Stimulated activated CD4-positive, alpha-beta T cell treated with anti-CD3 and anti-CD28 coated beads, Interleukin-15, amount 100 ng/mL, for 1 hour (primary cell): ENCODE measurements at places on chromosomes 4 and X.
A peak's percentile ranks its signal among the peaks of the same experiment; 100 is the strongest.

GRCh38 chrX:72634331-72634730 is 61.7 kb upstream of the HDAC8 start:
- no peak for DNase-seq

- no peak for DNase-seq
Observed at GRCh38 chr4:37936889-37937498, 23.2 kb upstream of the PTTG2 start.

GRCh38 chr4:112277220-112277619 is 8.5 kb downstream of the TIFA start:
- DNase-seq: no peak

DNA sequence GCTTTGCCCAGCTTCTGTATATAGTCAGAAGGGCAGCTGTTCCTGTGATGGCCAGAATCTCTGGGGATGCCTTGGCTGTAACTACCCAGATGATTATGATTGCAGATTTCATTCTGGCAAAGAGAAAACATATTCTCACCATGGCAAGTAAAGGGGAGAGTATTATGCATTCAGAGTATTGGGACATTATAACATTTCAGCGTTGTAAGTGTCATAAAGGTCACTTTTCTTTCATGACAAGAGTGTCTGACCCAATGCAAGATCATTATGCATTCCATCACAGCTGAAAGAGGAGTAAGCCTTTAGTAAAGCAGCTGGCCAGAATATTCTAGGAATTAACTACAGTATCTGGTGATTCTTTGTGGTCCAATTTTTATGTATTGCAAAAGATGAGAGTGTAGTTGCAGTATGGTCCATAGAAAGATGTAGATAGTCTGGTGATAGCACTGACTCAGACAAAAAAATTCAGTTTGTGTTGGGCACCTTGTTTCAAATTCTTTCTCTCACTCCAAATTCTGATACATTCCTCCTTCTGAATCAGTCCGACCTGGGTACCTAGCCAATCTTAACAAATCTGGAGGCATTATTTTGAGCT is 2366.3 kb downstream of the PCDH7 start:
- DNase-seq: no peak

- no peak for DNase-seq
Observed at GRCh38 chrX:63506320-63506719, 155.2 kb upstream of the SPIN4 start.

- no peak for DNase-seq
Observed at GRCh38 chr4:156968479-156968984, 3.1 kb downstream of the PDGFC start.

GRCh38 chr4:78218260-78218659 is 161.1 kb downstream of the FRAS1 start:
- DNase-seq: no peak

- no peak for DNase-seq
Observed at GRCh38 chrX:154372612-154373022, 1.8 kb downstream of the FLNA start.

DNA sequence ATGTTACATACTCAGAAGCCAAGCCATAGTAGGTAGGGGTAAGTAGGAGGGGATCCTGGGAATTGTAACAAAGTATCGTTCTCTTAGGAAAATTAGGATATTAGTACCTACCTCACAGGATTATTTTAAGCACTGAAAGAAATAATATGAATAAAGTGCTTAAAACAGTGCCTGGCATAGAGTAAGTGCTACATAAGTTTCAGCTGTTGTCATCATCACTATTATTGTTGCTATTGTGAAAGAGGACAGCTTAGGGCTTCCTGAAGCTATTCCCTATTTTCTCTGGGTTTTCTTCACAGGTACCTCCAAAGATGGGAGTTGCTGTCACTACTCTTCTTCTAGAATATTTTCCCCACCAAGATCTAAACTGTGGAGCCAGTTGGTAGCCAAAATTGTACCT is 443.7 kb upstream of the FGF16 start:
- no peak for DNase-seq

- DNase-seq: no peak
Observed at GRCh38 chrX:54177306-54177705, 5.7 kb downstream of the FAM120C start.

DNA sequence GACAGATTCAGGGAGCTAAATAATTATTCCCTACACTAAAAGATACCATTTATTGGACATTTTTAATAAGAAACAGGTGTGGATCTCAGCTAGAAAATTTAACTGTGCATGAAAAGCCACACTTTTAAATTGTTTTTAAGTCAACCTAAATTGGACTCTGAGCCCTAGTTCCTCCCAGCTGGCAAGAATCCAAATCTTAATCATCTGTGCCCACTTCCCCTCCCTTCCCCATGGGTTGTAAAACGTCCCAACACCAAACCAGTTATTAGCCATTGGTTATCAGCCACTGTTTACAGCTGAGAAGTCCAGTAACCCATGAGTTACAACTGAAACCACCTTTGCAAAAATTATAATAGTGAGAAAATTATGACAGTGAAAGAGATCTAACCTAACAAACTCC is 125.6 kb upstream of the S100G start:
- no peak for DNase-seq

GRCh38 chrX:53939127-53939526 is 105.1 kb downstream of the PHF8 start:
- no peak for DNase-seq

DNA sequence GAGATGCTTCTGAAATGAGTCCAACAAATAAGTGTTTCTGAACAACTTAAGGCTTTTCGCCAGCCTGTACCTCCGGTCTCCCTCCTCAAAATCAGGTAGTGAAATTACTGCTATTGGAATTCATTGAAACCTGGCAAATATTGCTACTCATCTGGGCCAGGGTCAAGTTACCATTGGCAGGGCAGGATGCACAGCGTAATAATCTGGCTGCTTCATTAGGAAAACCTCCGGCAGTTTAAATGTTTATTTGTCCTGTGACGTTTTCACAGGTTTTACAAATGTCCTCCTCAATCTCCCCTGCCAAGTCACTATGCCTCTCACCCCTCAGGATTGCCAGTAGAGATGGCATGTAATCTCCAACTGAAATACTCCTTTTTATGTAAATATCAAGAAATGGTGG is 92.6 kb upstream of the KDR start:
- no peak for DNase-seq

DNA sequence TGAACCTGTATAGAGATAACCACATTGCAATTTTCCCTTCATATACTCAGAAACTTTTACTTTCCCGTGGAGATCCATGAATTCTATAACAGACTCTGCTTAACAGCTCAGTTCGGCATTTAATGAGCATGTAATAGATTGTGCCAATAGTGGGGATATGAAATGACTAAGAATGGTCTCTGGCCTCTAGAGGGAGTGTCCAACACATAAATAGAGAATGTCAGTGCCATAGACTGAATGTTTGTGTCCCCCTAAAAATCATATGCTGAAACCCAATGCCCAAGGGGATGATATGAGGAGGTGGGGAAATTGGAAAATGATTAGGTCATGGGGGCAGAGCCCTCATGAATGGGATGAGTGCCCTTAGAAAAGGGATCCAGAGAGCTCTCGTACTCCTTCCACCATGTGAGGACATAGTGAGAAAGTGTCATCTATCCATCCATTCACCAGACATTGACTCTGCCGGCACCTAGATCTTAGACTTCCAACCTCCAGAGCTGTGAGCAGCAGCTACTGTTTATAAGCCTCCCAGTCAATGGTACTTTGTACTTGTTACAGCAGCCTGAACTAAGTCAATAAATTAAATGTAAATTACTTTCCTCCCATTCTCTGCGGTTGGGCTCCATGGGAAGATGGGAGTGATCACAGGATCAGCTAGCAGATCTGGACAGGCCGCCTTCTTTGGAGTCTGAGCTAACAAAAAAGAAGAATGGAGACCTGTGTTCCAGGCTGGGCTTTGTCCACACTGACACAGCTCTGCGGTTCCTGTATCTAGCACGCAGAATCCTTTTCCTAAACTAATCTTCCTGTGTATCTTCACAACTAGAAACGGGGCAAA is 28.1 kb upstream of the HPSE start:
- no peak for DNase-seq

DNA sequence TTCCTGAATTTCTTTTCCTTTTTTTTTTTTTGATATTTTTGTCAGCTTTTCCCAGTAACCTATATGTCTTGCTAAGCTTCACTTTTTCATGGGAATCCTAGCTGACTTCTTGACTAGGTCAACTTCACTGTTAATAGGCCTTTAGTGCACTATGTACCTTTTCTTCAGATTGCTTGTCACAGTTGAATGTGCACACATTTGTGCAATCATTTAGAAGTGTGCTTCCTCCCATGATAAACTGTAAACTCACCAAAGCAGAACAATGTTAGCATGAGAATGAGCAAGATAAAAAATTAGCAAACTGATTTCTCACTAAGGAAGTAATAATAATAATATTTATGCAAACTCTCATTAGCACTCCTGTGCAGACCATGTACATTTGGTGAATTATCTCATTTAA is 173.2 kb downstream of the PABPC4L start:
- DNase-seq: no peak

- peak; percentile 39 for DNase-seq
Observed at GRCh38 chrX:130170752-130171445, 863 bp upstream of the RAB33A start.

- no peak for DNase-seq
Observed at GRCh38 chrX:51024106-51024696, 113.7 kb downstream of the BMP15 start.

GRCh38 chrX:44152852-44153251 is 179.7 kb upstream of the NDP start:
- no peak for DNase-seq

DNA sequence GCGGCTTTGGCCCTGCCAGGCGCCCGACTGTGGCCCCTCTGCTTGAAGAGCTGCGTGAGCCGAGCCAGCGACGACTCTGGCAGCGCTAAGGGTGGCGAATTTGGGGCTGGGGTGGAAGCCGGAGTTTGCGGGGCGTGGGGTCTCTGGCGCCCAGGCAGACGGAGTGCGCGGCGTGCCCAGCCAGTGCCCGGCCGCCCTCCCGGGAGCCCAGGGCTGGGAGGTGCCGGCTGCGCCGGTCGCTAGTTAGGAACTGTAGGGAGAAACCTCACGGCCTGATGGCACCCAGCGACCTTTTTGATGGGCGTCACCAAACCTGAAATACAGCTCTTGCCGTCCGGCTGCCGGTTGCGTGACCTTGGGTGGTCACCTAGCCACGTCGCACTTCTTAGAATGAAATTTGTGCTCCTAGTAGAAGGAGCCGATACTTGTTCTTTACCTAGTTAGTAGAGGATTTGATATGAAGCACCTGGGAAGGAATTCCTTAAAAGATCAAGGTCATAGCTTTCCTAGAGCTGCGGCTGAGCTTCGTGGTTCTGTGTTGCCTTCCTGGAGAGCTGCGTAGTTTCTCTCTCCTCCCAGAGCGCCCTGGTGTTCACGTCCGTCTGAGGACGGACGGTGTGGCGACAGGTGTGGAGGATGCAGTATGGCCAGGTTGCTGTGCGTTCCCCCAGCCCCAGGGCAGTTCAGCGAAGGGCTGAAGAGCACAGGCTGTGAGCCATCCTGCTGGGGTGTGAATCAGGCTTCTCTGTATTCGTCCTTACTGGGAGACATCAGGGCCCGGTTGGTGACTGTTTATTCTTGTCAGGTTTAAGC is 680 bp downstream of the MAEA start:
- DNase-seq: no peak

GRCh38 chr4:3355266-3355748 is 62.5 kb downstream of the RGS12 start:
- DNase-seq: no peak

GRCh38 chr4:120844528-120844921 is 78.0 kb downstream of the PRDM5 start:
- DNase-seq: no peak

GRCh38 chr4:10524196-10524833 is 67.1 kb upstream of the ZNF518B start:
- no peak for DNase-seq

GRCh38 chr4:42914937-42915336 is 22.4 kb downstream of the GRXCR1 start:
- DNase-seq: no peak

GRCh38 chr4:158461336-158461735 is 60.3 kb upstream of the RXFP1 start:
- no peak for DNase-seq

DNA sequence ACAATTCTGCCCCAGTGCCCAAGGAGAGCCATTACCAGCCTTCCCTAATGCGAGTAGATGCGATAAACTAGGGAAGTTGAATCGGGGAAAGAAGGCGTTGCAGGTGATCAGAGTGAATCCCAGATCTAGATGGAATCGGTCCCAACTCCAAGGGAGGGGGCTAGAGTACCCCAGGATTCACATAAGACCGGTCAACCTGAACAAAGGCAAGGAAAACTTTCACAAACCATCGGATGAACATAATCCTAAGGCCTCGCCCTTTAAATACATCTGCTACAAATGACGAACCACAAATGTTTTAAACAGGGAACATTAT is 11.2 kb upstream of the ZCCHC13 start:
- DNase-seq: no peak

DNA sequence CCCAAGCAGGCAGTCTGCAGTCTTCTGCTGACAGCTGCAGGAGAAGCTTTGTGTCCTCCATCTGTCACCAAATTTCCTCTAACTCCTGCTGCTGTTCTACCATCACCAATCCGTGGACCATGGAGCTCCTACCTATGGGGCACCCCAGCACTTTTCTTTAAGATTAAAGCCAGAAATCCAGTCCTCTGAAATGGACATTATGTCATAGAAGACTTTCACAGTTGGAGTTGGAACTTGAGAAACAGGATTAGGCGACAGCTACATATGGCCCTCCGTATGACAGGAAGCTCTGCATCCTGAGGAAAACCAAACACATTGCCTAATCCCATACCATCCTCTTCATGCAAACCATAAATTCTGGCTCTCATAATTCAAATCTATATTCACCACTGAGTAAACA is 470.6 kb upstream of the GALNTL6 start:
- DNase-seq: no peak

DNA sequence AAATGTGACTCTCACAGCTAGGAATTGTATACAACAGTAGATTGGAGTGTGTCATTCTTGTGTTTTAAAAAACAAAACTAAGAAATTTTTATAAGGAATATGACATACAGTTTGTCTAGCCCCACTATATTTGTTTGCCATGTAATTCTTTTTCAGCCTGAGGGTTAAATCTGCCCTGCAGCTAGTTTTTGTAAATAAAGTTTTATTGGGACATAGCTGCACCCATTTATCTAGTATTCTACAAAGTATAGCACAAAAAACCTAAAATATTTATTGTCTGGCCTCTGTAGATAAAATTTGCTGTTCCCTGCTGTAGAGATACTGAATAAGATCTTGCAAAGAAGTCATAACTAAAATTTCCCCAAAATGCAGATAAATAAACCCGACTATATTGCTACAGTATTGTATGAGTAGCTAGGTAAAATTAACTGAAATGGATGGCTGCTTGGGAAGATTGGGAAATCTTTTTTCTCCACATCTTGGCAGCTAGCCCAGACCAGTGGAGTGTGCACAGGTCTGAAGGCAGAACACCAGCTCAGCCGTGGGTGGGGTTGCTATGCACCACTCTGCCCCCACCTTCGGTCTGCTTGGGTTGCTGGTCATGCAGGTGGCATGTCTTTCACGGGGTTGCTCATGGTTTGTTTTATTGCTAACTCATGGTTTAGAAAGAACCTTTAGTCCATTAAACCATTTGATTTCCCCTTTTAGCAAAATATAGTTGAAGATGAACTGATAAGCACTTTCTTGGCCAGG is 127.9 kb downstream of the KLHL8 start:
- DNase-seq: no peak
